ENCODE measurements at places on chromosomes 4 and X.

DNA sequence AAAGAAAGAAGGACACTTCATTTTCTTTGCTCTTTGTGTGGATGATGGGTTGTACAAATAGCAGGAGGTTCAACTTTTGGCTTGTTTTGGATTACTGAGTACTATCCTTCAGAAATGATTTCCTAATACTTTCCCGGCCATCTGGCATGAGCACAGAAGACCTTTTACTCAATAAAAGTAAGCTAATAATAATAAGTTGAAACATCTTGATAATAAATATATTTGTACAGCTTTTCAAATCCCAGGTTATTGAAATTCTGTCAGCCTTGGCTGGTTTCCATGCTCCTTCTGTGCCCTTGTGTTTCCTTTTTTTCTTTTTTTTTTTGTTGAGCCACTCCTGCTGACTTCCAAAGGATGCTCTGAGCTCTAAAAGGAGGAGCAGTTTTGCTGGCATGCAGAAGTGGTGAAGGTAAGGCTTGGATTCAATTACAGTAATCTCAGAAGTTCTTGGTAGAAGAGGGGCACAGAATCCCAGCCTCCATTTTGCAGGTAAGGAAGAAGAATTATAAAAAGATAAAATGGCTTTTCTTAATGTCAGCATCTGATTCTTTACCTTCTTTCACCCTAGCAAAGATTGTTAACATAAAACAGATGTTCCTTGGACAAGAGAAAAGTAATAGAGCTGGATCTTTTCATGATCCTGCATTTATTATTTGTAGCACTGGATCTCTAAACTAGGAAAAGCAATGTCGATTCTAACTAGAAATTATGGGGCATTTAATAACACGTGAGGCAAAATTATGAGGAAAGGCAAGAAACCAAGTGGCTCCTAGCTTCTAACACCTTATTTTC, 31.9 kb downstream of the REPS2 start:
- DNase-seq: no peak

- DNase-seq: no peak
Measured at GRCh38 chr4:13240066-13240465, 244.1 kb downstream of the RAB28 start.

- no peak for DNase-seq
Measured at GRCh38 chrX:131812847-131813825, 210.0 kb upstream of the STK26 start.

GRCh38 chr4:123676071-123676889, 279.7 kb downstream of the SPRY1 start:
- no peak for DNase-seq

DNA sequence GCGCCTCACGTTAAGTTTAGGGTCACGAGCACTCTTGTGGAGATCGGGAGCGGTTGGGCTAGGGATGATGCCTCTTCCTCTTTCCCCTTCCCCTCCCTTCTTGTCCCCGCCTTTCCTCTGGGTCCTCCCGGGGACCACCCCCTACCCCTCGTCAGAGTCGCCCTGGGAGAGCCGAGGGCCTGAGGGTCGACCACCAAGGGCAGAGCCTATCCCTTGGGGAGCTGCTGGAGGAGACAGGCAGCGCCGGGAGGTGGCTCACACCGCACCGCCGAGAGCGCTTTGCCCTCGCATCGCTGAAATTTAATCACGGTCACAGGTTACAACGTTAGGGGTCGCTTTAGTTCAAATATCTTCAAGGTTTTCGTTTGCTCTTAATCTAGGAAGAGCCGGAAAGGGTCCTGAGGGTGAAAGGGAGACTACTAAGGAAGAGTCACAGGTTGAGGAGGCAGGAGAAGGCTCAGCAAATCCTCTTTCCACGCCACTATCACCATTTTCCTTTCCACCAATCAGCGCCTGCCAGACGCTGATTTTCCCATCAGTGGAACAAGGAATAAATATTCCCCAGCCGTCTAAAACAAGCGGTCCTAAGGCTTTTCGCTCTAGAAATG, 528 bp upstream of the SNCA start:
- DNase-seq: no peak

DNA sequence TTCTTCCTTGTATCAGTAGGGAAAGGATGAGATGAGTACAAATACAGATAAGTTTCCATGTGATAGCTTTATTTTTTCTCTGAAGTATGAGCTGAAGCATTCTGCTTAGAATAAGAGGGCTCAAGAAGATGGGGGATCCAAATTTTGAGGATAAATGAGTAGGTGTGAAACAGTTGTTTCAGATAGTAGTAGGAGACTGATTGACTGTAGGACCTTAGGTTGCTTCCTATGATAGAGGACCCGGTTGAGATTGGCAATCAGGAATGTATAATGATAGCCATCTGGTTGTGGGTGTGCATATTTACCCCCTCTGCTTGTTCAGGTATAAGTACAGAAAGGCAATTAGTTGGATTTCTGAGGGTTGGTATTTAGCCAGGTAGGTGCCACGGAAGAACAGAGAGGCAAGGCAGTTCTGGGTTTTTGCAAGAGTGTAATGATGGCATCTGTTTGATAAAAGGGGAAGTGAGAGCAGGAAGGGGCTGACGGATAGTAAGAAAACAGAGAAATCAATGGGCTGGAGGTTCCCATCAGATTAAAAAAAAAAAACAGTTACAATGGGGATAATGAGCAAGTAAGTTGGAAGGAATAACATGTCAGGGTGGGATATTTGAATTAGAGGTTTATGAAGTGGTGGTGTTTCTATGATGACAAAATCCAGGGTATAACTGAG, 13.7 kb downstream of the OCRL start:
- DNase-seq: no peak

- DNase-seq: no peak
Measured at GRCh38 chr4:148287111-148287510, 155.1 kb downstream of the NR3C2 start.

DNA sequence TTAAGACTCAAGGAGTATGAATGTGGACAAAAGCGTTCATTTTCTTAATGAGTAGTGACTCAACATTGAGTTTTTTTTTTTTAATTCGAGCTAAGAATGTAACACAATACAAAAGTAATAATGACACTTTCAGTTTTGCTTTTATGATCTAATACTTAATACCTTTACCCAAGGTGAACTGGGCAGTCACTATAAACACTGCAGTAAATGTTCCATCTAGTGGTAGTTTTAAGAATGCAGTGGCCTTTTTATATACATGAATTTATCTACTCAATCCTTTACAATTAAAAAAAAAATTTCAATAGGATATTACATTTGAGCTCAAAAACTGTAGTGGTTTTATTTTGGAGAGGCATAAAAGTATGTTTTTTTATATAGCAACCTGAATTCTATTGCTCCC, 33.9 kb downstream of the PDK3 start:
- no peak for DNase-seq

DNA sequence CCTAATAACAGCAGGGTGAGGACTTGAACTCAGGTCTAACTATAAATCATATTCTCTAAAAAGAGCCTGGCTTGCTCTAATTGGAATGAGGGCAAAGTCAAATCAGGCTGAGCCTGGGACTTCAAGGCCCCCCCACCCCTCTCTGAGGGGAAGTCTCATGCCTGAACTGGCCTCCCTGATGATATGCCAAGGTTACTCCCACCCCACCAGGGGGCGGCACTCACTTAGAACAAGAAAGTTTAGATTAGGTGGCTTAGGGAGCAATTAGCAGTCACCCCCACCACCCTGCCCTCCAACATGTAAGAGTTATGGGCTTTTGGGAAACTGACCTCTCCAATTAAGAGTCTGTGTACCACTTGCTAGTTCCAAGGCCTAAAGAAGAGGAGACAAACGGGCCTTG, 2.7 kb downstream of the FOXO4 start:
- no peak for DNase-seq

DNA sequence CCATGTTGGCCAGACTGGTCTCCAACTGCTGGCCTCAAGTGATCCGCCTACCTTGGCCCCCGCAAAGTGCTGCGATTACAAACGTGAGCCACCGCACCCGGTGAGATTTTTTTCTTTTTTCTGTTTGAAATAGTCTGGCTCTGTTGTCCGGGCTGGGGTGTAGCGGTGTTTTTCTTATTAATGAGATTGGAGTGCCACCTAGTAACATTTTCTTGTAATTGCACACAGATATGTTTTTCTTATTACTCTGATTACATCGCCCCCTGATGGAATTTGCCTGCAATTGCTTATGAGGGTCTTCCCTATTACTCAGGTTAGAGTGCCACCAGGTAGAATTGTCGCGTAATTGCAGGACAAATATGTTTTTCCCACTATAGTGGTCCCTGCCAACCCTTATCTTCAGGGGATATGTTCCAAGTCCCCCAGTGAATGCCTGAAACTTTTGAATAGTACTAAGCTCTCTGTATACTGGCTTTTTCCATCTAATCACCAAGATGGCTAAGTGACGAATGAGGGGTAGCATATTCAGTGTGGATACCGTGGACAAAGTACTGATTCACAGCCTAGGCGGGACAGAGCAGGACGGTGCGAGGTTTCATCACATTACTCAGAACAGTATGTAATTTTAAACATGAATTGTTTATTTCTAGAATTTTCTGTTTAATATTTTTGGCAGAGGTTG, 8.6 kb upstream of the PDHA1 start:
- DNase-seq: peak; percentile 61

- no peak for DNase-seq
Measured at GRCh38 chr4:24858550-24858949, 54.3 kb downstream of the CCDC149 start.

GRCh38 chr4:98955229-98955628, 26.3 kb upstream of the EIF4E start:
- no peak for DNase-seq

DNA sequence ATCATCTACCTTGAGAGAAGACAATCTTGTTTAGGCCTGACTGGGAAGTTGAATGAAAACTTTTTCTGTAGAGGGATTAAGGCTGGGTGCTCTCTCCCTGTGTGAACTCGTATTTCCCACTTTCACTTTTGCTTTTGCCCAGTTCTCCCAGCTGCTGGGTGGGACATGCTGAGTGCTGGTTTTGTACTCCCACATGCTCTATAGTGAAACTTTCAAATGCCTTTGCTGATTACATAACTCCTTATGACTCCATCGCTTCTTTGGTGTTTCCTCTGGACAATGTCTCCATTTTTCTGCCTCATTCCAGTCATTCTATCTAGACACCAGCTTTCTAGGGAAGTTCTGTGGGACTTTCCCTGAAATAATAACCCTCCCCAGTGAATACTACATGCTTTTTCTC, 100.5 kb downstream of the CLNK start:
- no peak for DNase-seq

GRCh38 chr4:100169491-100170485, 20.5 kb downstream of the DDIT4L start:
- DNase-seq: no peak

- no peak for DNase-seq
Measured at GRCh38 chr4:54945838-54946237, 179.6 kb downstream of the KDR start.

DNA sequence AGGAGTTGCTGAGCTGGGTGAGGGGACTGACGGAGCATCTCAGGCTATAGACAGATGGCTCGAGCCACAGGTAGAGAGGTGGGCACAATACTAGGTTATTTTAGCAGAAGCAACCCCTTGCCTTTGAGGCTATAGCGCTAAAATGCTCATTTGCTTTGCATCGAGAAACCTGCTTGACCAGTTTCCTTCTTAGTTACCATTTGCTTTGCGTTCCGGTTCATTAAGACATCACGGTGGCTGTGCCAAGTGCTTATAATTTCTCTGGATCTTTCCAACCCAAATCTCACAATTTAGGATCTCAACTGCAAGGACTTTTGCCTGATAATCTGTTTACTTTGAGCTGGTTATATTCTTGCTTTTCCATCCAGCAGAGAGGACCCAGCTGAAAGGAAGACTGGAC, 40.8 kb downstream of the DLG3 start:
- no peak for DNase-seq

DNA sequence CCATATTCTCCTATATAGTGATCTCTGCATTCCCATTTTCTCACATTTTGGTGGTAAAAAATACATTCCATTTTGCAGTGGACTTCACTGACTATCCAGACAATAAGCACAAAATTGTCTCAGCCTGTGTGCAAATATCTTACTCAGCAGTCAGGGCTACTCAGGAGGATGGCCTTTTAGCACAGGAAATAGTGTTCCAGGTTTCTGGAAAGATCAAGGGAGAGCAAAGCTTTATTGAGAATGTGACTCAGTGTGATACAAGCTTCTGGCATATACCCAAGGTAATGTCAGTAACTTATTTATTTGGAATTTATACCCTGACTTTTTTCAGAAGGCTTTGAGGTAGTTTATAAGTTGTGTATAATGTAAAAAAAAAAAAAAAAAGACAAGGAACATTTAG, 233.4 kb downstream of the TEX13A start:
- no peak for DNase-seq

DNA sequence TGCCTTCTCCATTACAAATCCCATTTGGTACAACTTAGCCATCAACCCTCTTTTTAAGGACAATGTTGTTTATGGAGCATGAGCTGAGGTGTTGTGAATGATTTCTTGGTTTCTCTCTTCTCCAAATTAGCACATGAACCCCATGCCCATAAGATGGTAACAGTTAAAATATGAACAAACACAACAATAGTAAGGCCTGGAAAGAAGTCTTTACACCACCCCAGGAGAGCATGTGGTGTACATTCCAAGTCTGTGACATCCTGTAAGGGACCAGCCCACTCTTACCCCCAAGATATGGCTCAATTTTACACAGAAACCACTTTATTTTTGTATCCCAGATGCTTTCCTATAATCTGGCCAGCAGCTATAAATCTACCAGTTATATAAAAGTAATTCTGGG, 226.1 kb downstream of the COX18 start:
- DNase-seq: no peak

DNA sequence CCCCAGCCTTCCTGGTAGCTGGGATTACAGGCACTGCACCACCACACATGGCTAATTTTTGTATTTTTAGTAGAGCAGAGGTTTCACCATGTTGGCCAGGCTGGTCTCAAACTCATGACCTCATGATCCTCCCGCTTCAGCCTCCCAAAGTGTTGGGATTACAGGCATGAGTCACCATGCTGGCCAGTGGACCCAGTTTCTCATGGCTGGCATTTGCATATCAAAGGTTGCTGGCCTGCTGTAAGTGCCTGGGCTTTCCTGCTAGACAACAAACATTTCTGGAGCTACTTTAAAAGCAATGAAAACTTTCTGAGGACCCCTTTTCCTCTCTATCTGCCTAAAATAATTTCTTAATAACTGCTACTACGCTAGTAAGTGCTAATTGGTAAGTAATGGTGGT, 228.2 kb downstream of the PCDH10 start:
- no peak for DNase-seq

DNA sequence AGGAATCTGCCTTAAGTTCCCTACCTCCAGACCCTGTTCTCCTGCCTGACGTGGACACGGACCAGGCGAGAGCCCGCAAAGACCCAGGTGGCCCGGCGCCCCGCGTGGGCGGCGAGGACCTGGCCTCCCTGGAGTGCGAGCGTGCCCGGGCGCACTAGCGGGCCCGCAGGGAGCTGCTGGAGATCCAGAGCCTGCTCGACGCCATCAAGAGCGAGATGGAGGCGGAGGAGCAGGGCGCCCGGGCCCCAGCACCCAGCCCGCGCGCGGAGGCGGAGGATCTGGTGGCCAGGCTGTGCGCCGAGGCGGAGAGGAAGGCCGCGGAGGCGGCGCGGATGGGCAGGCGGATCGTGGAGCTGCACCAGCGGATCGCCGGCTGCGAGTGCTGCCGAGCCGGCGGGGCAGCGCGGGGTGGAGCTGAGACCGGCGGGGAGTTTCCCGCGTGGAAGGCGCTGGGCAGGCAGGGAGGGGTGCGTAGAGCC, 18.2 kb downstream of the MRFAP1 start:
- DNase-seq: no peak
